ENCODE measurements at places on chromosomes 7 and 10.

- no peak for DNase-seq
These were observed 15.6 kb upstream of the OR2A5 start for GRCh38 chr7:144032985-144033709.

GRCh38 chr7:101164071-101164840, 1.1 kb downstream of the VGF start:
- no peak for DNase-seq

GRCh38 chr10:114650831-114651230, 7.2 kb downstream of the ABLIM1 start:
- DNase-seq = no peak

DNA sequence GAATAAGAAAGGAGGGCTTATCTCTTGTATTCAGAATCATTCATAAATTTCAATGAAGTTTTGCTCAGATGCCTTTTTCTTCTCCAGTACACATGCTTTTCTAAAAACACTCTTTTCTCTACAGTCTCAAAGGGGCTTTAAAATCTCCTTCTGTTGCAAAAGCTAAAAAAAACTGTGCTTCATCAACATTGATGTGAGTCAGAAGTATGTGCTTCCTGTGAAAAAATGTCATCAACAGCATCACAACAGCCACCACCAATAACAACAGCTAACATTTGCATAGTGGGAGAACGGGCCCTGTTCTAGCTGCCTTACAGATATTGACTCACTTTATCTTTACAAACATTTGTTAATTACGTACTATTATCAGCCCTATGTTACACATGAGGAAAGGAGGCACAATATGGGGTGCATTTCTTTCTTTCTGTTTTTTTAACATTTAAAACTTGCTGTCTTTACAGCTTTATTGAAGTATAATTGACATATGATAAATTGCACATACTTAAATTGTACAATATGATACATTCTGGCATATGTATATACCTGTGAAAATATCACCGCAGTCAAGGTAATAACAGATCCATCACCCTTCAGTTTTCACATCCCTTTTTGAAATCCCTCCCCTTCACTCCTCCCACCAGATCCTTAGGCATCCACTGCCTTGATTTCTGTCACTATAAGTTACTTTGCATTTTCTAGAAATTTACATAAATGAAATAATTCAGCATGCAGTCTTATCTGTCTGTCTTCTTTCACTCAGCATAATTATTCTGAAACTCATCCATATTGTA, 1605.4 kb upstream of the LRRTM3 start:
- no peak for DNase-seq

- DNase-seq = no peak
These were observed 14.0 kb downstream of the RALA start for GRCh38 chr7:39637400-39637799.

DNA sequence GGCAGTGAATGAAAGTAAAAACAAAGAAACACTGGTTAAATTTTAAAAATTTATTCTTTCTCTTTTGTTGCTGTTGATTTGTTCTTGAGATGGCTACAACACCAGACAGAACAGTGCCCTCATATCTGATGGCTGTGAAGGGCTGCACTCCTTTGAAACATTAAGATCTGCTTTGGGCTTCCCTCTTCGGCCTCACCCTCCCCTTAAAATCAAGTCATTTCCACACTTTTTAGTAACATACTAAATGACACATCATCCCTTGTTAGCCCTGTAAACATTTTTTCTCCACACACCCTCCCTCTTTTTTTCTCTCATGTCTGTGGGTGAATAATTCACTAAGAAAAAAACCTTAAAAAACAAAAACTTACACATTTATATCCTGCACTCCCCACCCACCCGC, 16.4 kb downstream of the IRF5 start:
- DNase-seq = no peak

GRCh38 chr7:158657189-158657746, 47.3 kb downstream of the NCAPG2 start:
- DNase-seq = no peak

- DNase-seq = no peak
These were observed 92.7 kb downstream of the FAM53B start for GRCh38 chr10:124651402-124651891.

- DNase-seq = no peak
These were observed 16.6 kb upstream of the VSIR start for GRCh38 chr10:71789871-71790270.

DNA sequence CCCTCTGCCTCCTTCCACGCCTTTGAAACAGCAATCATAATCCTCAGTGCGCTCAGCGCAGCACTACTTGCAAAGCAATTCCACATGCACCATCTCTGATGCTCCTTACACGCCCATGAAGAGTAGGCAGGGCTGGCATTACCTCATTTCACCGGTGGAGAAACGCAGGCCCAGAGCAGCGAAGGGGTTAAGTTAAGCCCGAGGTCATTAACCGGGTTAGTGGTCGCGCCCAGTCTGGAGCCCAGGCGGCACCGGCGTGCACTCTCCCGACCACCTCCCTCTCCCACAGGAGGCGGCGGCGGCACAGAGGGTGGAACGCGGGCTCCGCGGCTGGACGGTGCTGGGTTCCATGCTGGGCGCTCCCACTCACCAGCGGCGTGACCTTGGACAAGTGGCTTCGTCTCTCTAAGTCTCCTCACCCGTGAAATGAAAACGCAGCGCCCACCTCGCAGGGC, 515 bp downstream of the FASTK start:
- DNase-seq = no peak

DNA sequence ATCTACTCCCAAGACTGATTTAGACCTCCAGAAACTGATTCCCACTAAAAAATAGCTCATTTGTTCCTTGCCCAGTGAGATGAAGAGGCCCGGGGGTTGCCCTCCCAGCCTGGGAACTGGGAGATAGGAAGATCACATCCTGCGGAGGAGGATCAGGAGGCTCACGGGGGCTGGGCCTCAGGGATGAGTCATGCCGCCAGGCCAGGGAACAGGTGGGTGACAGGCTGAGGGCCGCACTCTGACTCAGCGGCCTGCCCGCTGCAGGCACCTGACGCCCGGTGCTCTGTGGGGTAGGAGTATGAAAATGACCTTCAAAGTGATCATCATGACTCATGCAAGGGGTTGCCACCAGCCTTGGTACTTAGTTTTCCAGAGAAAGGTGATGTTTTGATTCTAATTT, 104.5 kb upstream of the ZPBP start:
- no peak for DNase-seq

- DNase-seq = no peak
These were observed 335.3 kb downstream of the MAGI2 start for GRCh38 chr7:79118143-79118542.

DNA sequence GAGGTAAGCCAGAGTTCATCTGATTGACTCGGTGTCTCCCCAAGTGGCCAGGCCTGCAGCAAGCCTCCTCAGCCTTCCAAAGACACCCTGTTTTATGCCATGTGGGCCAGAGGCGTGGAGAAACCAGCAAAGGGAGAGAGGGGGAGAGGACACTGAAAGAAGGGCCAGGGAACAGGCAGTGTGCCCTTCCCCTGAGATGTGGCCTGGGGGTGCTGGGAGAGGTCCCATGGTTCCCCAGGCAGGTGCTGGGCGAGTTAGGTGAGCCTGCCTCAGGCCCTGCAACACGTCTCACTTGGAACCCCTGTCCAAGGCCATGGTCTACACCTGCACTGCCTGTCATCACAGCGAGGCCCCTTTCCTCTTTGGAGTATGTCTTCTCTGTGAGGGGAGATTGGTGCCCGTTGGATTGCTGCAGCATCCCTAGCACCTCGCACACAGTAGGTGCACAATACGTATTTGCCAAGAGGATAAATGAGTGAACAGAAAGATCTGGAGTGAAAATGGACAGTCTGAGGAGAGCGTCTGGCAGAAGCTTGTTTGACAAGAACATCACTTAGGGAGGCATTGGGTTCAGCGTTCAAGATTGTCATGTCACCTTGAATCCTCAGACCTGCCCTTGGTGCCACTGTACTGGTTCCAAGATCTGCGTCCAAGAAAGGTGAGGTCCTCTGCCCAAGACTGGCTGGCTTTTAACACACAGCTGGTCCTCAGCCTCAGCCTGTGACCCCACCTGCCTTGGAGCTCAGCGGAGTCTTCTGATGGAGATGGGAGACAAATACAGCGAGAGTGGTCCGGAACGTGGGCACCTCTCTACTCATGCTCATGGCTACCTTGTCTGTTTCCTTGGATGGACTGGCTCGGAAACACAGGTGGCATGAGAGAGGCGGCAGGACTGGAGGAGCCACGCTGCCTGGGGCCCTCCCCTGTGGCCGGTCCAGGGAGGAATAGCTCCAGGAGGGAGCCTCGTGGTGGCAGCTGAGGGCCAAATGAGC, 39.8 kb upstream of the NUB1 start:
- no peak for DNase-seq

- DNase-seq = no peak
These were observed 22.8 kb upstream of the PRKAG2 start for GRCh38 chr7:151899513-151900360.

GRCh38 chr7:47326808-47327207, 255.1 kb downstream of the TNS3 start:
- no peak for DNase-seq

- no peak for DNase-seq
These were observed 24.0 kb upstream of the GTF2I start for GRCh38 chr7:74633451-74633921.

DNA sequence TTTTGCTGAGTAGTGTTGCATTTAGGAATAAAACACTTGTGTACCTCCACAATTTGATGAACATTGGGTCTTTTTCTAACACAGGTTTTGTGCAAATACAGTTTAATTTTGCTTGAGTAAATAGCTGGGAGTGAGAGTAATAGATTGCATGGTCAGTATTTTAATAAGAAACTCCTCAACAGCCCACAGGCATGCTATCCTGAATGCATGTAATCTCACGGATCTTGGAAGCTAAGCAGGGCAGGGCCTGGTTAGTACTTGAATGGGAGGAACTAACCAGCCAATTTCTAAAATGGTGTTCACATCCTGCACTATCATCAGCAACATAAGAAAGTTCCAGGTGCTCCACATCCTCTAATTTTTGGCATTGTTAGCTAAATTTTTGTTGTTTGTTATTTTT, 685.4 kb upstream of the MBL2 start:
- no peak for DNase-seq

DNA sequence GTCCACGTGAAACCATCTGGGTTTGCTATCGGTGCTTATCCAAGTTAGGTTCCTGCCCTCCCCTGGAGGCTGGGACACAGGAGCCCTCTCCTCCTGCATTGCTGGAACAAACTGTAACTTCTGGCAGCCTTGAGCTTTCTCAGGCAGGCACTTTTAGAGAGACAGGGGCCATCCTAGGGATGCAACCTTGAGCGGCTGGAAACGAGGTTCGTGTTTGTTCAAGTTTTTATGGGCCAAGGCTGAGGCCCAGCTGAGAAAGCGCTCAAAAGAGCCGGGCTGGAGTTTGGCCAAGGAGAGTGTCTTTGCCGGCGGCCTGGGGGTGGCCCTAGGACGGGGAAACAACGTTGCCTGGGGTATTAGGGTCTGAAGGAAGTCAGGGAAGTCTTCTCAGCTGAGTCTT, 5.5 kb upstream of the MMD2 start:
- no peak for DNase-seq

DNA sequence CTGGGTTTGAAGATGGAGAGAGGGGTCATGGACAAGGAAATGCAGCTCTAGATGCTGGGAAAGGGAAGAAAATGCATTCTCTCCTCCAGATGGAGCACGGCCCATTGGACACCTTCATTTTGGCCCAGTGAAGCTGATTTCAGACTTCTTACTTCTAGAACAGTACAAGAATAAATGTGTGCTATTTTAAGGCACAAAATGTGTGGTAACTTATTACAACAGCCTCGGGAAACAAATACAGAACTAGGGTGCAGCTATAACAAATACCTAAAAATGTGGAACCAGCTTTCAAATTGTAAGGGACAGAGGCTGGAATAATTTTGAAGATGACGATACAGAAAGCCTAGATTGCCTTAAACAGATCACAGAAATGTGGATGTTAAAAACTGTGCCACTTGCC, 54.1 kb downstream of the CYTH3 start:
- DNase-seq = no peak

GRCh38 chr10:114626841-114627240, 31.2 kb downstream of the ABLIM1 start:
- DNase-seq = no peak

- DNase-seq = no peak
These were observed 44.9 kb downstream of the DLG5 start for GRCh38 chr10:77881636-77882035.

DNA sequence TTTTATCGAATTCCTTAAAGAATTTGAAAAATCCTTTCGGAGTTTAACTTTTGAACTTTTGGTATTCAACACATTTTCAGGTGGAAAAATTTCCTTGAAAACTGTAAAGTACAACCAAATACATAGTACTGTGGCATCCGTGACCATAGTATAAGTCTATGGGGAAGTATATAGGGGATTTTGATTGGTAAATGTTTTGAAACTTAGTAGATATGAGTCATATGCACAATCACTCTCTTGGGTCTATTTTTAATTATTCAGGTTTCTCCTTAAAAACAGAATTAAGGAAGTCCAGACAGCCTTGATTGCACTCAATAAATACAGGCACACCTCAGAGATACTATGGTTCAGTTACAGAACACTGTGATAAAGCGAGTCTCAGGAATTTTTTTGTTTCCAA, 64.2 kb downstream of the AVL9 start:
- no peak for DNase-seq

DNA sequence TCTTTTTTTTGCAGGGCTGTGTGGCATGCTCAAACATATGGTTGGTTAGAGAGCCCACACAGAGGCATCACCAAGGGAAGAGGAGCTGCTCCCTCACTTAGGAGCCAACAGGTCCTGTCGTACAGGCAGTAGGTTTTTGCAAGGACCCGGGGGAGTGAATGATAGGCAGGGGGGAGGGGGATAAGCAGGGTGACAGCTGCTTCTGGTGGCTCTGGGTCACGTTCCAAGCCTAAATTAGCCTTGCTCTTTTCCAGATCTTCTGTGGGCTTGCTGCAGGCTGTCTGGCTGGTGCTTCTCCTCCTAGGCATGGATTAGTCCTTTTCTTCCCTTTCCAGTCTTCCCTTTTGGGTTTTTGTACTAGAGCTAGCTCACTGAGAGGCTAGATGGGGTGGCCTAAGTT, 117.7 kb upstream of the PODXL start:
- DNase-seq = no peak

DNA sequence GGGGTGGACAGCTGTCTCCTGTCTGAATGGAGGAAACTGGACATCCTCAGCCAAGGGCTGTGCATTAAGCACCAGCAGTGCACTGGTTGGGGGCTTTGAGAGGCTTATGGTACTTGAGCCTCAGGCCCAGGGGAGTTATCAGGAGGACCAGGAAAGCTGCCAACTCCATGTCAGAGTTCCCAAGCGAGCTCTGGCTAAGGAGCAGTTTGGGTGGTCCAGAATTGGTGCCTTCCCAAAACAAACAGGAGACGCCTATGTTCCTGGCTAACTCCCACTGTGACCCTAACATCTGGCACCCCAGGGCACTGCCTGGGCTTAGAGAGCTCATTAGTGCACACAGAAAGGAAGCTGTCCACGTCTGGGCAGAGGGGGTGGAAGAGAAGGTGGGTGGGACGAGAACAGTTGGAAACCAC, 408.6 kb upstream of the NPVF start:
- no peak for DNase-seq

- no peak for DNase-seq
These were observed 104.7 kb upstream of the EEPD1 start for GRCh38 chr7:36048141-36048901.
